ENCODE measurements at places on chromosomes 2 and 18.

GRCh38 chr2:240833724-240834285 is 13.8 kb upstream of the KIF1A start:
- DNase-seq = no peak

DNA sequence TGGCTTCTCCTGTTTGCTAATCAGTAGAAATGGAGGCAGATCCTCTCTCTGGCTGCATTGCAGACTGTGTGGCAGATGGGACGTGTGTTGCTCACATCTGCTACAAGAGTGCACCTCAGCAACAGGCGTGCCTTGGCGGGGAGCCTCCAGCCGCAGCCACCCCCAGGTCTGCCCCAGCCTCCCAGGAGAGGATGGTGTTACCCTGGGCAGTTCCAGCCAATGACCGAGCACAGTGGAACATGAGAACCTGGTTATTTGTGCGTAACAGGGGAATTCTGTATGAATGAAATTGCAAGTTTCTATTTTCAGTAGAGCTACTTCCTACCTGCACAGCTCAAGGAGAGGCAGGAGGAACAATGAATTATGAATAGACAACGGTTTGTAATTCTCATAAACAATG is 130.6 kb upstream of the CBLN2 start:
- DNase-seq = peak; percentile 89

GRCh38 chr18:75533209-75533608 is 105.7 kb upstream of the SMIM21 start:
- no peak for DNase-seq

- DNase-seq = no peak
Measured at GRCh38 chr2:29923110-29923721, 1.8 kb upstream of the ALK start.

GRCh38 chr2:179938026-179938425 is 69.1 kb downstream of the CWC22 start:
- no peak for DNase-seq

DNA sequence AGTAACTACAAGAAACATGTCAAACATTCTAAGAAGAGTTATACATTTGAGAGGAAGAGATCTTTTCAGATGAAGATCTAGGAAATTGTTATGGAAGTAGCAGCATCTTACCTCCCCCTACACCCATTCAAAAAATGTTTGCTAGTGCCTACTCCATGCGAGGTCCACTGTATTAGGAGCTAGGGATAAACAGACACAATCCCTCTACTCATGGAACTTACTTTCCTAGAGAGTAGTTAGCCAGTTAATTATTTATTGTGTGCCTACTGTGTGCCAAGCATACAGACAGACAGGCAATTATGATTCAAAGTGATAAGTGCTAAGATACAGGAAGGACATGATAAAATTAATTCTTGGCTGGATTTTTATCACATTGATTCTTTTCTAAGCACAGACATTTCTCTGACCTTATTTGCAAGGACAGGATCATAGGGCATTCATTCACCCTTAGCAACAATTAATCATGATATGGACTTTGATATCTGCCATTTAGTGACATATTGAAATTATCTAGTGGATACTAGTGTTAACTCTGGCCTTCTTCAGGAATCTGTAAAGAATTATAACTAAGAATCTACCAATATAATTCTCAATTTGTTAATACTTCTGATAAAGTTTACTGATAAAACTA is 19.6 kb upstream of the TDRD15 start:
- no peak for DNase-seq

- DNase-seq = no peak
Measured at GRCh38 chr2:13669607-13670006, 952.9 kb downstream of the TRIB2 start.

Data from GM12878 (cell line).